Fibroblast of the aortic adventitia (primary cell): ENCODE measurements at places on chromosomes 2 and 18. TPM values are rescaled to one million over a fixed set of nuclear protein-coding genes. Genes with fewer than 3 reads are reported as not detected.

GRCh38 chr2:11679486-11680181 lies 9.6 kb upstream of the NTSR2 start:
- no peak for DNase-seq

RIT2 gene
- not detected in 2 replicates for total RNA-seq

GRCh38 chr2:75655861-75656260 lies 9.3 kb downstream of the MRPL19 start:
- no peak for DNase-seq

POTEI gene
- not detected in 2 replicates for total RNA-seq

DNA sequence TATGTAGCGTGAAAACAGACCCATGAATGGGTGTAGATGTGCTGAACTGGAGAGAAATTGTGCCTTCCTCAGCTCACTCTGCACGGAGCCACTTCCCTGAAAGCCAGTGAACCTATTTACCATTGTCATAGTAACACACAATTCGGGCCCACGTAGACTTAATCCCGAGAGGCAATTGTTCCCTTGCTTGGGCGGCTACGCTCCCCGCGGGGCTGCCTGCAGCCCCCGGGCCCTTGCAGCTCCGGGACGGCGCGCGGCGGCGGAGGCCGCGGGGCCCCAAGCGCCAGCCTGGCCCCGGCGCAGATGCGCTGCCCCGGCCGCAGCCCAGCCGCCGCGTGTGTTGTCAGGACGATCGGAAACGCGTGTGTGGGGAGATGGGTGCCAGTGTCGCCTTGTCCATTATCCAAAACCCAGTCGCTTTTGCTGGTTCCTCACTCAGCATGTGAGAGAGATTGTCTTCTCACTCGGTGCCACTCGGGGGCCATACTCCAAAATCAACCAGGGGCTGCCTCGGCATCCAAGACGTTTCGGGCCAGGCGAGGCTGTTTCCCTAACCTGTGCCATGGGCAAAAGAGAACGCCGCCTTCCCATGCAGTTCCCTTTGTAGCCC lies 17.9 kb upstream of the LRRTM1 start:
- DNase-seq, result no peak

GRCh38 chr2:144630459-144631215 lies 110.7 kb upstream of the ZEB2 start:
- DNase-seq, result no peak

CROCC2 gene
- total RNA-seq, result under 0.01 and 0.41 TPM in 2 replicates

DNA sequence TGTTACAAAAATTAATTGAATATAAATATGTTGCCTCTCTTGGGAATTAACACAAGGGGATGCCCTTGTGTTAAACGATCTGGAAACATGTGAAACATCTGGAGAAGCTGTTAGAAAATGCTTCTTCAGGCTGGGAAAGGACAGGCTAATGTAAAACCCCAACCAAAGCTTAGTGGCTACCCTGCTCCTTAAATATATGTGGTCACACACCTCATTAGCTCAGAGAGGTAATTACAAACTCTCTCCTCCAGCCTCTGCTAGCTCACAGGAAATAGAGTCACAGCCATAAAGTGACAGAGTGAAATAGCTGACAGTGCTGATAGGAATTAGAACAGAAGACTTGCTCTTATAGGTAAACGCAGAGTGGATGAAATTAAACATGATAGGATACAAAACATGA lies 155.9 kb downstream of the RAB3GAP1 start:
- no peak for DNase-seq

- DNase-seq, result no peak
These were observed 90.9 kb upstream of the CDH7 start for GRCh38 chr18:65659912-65660311.

GRCh38 chr2:179020156-179020750 lies 29.7 kb downstream of the CCDC141 start:
- peak; percentile 17 for DNase-seq

GPR155 gene
- 1.6 and 2.2 TPM in 2 replicates for total RNA-seq

DNA sequence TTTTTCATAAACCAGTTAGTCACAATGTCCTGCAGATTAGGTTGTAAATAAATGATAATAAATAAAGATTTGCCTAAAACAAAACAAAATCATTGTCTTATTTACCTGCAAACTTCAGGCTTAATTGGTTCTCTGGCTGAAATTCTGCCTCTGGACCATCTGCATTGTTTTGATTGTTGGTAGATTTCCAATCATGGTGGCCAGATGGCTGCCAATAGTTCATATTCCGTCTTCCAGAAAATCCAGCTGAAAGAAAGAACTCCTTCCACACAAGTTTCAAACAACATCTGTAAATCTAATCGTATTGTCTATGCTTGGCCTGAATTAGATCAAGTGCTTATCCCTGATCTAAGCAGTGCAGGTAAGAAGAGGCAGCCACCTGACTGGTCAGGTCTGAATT lies 771.1 kb upstream of the ZEB2 start:
- no peak for DNase-seq

CXCR1 gene
- total RNA-seq, result not detected in 2 replicates

DNA sequence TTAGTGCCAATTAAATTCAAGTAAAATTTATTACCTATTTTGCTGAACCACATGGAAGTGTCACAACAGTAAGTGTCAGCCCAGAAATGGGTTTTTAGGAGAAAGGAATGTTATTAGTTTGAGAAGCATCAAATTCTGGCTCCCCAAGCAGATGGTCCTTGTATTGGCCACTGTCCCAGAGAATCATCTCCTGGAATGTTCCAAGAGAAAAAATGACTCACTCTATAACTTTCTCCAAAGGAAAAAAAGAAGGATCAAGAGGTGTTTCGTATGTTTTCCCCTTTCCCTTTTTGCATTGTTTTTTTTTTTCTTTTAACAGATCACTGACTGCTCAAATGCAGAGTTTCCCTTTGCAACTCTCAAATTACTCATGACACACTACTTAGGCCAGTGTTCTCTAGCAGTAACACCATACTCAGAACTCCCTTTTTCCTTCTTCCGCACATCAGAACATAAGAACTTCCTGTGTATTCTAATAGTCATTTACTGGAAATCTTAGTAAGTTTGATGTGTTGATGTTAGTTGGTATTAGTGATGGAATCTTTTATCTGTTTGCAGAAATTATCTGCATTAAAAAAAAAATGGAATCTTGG lies 390.3 kb downstream of the GPD2 start:
- peak; percentile 53 for DNase-seq

GRCh38 chr2:117979911-117980701 lies 33.8 kb downstream of the CCDC93 start:
- no peak for DNase-seq

GRCh38 chr2:70303186-70303585 lies 1.3 kb upstream of the FAM136A start:
- DNase-seq, result no peak

- peak; percentile 71 for DNase-seq
These were observed 7.7 kb downstream of the FHL2 start for GRCh38 chr2:105391058-105391627.

MREG gene
- 2.2 and 2.8 TPM in 2 replicates for total RNA-seq

DNA sequence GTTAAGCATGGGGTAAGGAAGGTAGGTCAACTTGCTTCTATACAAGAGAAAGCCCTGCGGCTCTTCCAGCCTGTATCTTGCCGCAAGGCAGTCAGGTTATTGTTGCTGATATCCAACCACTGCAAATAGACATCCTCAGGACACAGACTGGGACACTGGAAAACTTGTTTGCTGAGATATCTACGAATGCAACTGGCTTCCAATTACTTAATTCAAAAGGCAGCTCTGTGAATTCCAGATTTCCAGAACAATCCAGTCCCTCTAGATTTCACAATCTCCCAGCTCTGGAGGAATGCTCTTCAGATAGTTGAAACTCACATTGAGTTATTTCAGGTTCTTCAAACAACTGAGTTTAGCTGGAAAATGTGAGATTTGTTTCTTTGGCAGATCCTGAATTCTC lies 34.6 kb upstream of the SP9 start:
- peak; percentile 49 for DNase-seq

DNA sequence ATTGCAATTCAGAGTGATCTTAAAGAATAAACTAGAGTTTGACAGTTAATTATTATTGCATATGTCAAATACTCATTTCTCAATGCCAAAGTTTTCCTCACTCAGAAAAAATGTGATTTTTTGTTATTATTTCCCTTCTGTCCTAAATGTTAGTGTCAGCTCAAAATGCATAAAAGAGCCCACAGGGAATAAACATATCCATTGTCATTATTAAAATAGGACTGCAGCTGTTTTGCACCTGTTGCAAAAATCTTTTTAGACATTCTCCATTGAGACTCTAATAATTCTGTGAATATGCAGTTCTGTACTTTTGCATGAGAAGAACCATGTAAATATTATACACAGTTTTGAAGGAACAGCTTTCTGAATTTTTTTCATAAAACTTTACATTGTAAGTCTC lies 540.0 kb upstream of the SLC39A10 start:
- DNase-seq, result no peak

- peak; percentile 25 for DNase-seq
These were observed 1.2 kb downstream of the PPP1CB start for GRCh38 chr2:28752631-28753376.

ZRANB3 gene
- total RNA-seq, result 4.8 and 9.3 TPM in 2 replicates

GRP gene
- total RNA-seq, result not detected in 2 replicates

DNA sequence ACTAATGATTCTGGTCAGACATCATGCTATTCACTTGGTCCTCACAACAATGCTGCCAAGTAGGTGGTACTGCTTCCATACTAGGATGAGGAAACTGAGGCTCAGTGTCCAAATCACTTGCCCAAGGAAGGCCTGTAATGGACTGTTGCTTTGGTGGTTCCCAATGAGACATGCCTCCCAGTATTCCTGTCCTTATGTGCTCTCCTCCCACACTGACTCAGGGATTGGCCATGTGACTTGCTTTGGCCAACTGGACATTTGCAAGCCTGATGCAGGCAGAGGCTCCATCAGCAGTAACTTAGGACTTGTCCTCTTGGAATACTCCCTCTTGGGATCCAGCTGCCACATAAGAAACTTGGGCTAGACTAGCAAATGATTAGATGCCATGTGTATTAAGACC lies 3.0 kb downstream of the FBXO41 start:
- DNase-seq, result no peak

GRCh38 chr18:9100796-9101195 lies 1.7 kb upstream of the NDUFV2 start:
- no peak for DNase-seq

GRCh38 chr2:71191570-71191943 lies 35.3 kb downstream of the PAIP2B start:
- DNase-seq, result no peak

GRCh38 chr18:47557160-47557559 lies 305.7 kb upstream of the SKOR2 start:
- DNase-seq, result no peak

GRCh38 chr18:63336366-63337099 lies 17.0 kb upstream of the BCL2 start:
- peak; percentile 95 for DNase-seq

DNA sequence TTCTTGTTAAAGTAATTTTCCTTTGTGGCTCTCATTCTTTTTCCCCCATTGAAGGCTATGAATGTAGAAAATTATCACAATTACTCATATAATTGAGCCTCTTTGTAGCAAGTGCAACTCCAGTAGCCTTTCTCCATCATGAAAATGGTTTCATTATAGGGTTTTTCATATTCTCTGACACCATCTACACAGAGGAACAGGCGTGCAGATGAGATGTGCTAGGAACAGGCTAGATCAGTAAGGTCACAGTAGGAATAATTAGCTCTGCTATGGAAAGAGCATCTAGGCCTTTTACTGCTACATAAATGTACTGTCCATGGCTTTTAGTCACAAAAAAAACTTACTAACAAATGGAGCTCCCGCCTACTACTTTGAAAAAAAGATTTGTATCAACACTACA lies 12.6 kb upstream of the DLX1 start:
- no peak for DNase-seq

GRCh38 chr18:48085781-48086487 lies 155.5 kb upstream of the SMAD2 start:
- no peak for DNase-seq

DNA sequence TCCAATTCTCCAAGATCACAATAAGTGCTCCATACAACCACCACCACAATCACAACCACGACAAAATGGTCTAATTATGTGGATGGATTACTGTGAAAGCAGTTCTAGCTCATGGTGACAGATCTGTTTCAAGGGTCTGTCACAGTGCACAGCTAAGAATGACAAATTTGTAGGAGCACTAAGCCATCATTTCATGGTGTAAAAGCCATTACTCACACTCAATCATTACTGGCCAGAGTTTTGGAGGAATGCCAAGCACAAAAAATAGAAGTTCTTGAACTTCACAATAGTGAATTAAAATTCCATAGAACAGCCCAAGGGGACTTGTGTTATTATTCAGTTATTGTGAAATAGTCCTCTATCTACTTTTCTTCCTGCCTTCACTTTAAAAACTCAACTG lies 2.3 kb downstream of the CPS1 start:
- peak; percentile 57 for DNase-seq

DNA sequence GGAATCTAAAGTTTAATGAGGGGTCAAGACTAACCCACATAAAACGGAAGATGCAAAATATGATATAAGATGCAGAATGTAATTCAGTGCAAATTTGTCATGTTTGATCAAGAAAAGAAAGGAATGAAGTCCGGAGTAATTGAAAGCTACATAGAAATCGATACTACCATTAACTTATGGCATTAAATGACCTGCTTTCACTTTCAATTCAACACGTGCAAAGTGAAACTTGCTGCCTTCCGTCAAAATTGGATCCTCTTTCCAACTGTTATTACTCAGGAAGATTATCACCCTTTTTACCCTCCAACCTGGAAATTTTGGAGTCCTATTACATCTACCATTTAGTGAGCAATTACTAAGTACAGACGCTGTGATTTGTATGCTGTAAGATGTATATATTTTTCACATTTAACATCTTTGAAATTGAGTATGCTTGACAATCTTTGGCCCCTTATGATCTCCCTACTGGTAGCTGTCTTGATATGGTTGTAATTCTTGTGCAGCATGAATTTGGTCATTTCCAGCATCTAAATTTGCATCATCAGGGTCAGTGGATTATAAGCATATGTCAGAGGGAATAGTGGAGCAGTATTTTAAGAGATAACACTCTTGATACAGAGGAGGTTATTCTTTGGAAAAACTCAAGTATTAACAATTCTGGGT lies 18.6 kb downstream of the UNC80 start:
- DNase-seq, result no peak

DNA sequence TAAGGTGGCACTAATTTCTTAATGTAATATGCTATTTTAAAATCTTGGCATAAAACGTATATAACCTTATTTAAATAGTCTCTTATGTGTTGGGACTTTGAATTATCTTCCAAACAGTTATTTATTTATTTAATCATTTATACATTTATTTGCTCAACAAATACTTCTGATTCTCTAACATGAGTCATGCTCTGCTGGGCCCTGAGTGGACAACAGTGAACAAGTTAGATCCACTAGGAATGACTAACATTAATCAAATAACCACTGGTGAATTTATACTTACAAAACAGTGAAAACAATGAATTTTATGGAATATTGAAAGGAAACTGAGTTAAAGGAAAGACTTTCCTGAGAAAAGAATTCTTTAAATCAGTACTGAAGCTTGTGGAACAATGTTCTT lies 1257.2 kb upstream of the CHAC2 start:
- no peak for DNase-seq

DNA sequence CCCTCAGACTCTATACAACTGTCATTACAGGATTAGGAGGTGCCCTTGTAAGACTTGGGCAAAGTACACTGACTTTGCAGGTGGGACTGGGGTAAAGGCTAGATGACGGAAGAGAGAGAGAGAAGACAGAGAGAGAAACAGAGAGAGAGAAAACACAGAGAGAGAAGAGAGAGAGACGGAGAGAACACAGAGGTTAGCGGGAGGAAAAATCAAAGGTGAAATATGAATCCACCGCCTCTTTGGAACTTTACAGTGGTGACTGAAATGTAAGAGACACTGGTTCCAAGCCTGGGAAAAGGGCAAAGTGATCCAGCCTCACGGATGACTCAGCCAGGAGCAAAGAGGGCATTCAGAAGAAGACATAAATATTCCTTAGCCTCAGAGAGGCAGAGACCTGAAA lies 25.1 kb upstream of the CAB39 start:
- peak; percentile 28 for DNase-seq

CTAGE1 gene
- not detected in 2 replicates for total RNA-seq
